Stimulated activated CD8-positive, alpha-beta memory T cell treated with anti-CD3 and anti-CD28 coated beads, Interleukin-7, amount 100 ng/mL, for 1 hour (primary cell): ENCODE measurements at places on chromosomes 2 and 18.

DNA sequence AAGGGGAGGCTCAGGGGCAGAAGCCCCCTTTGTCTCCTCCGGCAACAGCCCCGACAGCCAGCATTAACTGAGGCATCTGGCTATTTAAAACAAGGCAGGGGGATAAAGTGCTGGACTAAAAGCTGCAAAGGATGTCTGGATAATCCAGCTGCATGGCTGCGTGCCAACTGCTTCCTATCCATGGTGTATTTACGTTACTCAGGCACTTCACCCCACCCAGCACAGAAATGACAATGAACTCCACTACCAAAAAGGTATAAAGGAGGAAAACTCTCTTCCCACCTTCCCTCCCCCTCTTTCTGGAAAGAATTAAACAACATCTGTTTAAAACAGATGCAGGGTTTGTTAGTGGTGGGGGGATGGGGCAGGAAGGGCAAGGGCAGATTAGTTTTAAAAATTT lies 82.5 kb downstream of the SPRED2 start:
- no peak for DNase-seq

GRCh38 chr2:11907190-11907589 lies 160.8 kb downstream of the LPIN1 start:
- DNase-seq = no peak

GRCh38 chr2:164928101-164928673 lies 27.1 kb downstream of the SLC38A11 start:
- DNase-seq = no peak

DNA sequence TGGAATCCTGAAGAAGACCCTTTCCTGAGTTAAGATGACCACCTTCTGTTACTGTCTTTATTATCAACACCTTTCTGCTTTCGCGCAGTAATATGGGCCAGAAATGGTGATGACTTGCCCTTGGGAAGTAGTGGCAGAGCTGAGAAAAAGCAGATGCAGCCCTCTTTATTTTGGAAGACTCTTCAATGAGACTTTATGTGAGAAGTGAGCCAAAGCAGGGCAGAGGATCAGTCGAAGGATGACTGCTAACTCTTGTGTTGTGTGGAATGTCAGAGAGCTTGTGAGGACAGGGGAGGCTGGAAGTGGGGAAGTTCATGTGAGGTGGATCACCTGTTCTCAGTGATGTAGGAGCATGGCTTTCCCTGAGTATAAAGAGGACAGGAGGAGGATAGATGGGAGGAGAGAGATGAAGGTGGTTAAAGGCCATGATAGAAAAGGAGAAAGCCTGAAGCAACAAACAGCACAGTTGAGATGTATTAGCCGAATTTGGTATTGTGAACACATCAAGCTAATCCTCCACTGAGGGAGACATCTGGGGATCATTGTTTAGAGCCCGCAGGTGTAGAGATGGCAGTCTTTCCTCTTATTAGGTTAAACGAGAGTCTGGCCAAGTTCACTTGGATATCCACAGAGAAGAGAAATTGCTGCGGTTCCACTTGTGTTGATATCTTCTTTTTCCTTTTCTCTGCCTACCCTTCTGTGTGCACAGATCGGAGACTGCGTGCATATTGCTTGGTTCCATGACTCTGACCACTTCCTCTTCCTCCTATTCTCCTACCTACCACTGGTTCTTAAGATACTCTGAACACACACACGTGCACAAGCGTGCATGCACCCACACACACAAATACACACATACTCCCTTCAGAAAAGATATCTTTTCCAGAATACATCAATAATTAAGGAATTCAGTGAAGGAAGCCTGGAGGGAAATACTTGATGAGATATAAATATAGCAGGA lies 67.4 kb downstream of the SLC9A2 start:
- DNase-seq = no peak

- no peak for DNase-seq
Measured at GRCh38 chr2:222057347-222058073, 241.3 kb downstream of the PAX3 start.

DNA sequence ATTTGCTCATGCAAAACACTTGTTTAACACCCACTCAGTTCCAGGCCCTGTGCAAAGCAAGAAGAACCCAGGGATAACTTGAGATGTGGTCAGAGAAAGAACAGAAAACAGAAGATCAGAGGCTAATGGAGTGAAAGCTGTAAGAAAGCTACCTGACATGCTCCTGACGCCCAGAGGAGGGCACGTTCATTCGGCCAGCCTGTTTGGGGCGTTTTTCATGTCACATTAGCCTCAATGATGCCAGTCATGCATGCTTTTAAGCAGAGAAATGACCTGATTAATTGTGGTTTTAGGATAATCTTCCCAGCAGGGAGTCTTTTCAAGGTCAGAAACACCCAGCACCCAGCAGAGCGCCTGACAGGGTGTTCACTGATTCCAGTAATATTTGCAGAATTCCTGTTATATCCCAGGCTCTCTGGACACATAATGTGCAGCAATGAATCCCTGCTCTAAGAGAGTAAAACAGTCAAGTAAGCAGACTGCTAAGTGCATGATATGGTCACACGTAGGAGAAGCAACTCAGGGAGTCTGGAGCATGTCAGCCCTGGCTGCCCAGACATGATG lies 320.0 kb downstream of the LRATD1 start:
- no peak for DNase-seq

- DNase-seq = no peak
Measured at GRCh38 chr2:3427272-3427671, 47.8 kb downstream of the TRAPPC12 start.

- DNase-seq = no peak
Measured at GRCh38 chr18:74163019-74163660, 14.8 kb downstream of the TIMM21 start.

DNA sequence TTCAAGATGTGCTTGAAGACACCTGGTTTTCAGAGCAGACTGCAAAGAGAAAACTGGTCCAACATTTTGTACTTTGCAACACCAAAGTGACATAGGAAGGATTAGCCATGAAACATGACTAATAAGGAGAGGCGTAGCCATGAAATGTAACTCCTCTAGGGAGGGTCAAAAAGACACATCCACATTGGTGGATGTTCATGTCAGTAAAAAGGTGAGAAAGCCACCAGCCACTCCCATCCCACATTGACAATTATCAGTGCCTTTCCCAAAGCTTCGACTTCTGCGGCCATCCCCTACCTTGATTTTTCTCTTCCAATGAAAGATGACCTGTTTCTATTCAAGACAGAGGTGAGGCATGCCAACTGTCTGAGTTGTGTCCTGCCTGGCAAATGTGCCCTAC lies 223.2 kb downstream of the ALK start:
- DNase-seq = no peak

- no peak for DNase-seq
Measured at GRCh38 chr2:18319987-18320386, 240.5 kb downstream of the RDH14 start.

DNA sequence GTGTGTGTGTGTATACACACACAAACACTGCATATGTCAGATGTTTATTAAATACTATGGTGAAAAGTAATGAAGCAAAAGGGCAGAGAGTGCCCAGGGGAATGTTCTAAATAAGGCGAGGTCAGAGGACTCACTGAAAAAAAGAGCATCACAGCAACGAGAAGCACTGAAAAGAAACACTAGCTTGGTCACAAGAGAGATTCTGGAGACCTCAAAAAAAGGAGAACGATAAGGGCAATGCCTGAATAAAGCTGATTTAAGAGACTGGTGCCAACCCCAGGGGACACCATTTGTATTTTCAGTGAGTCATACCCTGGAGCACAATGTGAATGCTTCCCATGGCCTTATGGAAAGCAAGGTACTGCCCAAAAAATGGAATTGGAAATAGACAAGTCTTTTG lies 14.5 kb downstream of the SLC40A1 start:
- no peak for DNase-seq

DNA sequence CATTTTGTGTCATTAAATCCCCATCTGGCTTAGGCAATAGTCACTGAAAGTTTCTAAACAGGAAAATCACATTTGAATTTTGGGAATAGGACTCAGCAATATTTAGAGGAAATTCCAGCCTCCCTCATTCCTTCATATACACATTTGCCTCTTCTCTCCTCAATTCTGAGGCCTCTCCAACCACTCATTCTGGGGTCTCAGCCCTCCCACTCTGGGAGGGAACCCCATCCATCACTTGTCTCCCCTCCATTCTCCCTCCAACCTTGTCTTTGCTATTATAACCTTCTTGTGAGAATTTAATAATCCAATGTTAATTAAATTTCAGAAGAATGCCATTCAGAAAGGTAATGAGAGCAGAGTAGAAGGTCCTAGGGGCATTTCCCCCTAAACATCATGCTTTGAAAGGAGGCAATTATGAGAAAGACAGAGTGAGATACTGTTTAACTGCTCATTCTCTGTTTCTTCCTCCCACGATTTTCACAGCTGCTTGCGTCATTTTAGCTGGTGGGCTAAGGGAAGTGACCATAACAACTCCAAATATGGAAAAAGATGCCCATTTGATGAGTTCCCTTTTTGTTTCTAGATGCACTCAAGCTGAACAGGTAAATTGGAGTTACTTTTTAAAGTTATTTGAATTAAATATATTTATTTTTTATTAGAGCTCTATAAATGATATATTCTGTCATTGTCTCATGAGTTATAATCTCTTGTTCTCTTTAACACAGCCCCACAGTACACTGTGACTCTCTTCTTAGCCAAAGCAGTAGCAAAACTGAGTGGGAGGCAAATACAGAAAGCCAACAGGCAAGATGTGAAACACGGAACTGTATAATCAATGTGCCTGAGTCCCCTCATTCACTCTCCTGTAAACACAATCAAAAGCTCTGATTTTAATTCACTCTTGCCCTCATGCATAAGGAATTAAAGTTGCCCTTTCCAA lies 135.1 kb downstream of the DLGAP1 start:
- DNase-seq = no peak

DNA sequence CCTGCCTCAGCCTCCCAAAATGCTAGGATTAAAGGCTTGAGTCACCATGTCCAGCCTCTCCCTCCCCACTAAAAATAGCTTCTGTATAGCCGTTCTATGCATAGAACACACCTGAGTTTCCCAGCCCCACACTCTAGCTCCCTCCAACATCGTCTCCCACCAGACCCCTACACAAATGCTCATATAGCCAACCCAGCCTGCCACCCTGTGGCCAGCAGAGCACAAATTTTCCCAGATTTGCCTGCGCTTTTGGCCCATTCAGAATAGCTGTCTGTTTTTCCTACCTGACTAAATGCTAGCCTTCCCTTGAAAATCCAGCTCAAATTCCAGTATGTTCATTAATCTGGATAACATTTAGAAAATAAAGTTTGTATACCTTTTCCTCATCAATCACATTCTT lies 22.8 kb downstream of the TRABD2A start:
- no peak for DNase-seq
